ENCODE measurements at places on chromosomes 1 and 21.

DNA sequence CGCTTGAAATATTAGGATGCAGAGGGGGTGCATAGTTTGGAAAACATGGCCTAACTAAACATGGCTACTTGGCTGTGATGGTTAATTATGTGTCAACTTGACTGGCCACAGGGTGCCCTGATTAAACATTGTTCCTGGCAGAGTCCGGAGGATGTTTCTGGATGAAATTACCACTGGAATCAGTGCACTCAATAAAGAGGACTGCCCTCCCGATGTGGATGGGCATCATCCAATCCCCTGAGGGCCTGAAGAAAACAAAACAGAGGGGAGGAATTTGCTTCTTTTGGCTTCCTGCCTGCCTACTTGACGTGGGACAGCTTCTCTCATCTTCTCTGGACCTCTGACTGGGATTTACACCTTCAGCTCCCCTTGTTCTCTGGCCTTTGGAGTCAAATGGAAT, 79.1 kb upstream of the KCNE2 start:
- DNase-seq: no peak

- no peak for DNase-seq
These were observed 1.9 kb downstream of the LY9 start for GRCh38 chr1:160797861-160798273.

GRCh38 chr1:220812308-220812707, 25.6 kb downstream of the MTARC1 start:
- DNase-seq: no peak

GRCh38 chr21:14401217-14401616, 18.3 kb upstream of the HSPA13 start:
- DNase-seq: no peak

GRCh38 chr1:108851567-108851966, 5.3 kb downstream of the AKNAD1 start:
- DNase-seq: no peak

DNA sequence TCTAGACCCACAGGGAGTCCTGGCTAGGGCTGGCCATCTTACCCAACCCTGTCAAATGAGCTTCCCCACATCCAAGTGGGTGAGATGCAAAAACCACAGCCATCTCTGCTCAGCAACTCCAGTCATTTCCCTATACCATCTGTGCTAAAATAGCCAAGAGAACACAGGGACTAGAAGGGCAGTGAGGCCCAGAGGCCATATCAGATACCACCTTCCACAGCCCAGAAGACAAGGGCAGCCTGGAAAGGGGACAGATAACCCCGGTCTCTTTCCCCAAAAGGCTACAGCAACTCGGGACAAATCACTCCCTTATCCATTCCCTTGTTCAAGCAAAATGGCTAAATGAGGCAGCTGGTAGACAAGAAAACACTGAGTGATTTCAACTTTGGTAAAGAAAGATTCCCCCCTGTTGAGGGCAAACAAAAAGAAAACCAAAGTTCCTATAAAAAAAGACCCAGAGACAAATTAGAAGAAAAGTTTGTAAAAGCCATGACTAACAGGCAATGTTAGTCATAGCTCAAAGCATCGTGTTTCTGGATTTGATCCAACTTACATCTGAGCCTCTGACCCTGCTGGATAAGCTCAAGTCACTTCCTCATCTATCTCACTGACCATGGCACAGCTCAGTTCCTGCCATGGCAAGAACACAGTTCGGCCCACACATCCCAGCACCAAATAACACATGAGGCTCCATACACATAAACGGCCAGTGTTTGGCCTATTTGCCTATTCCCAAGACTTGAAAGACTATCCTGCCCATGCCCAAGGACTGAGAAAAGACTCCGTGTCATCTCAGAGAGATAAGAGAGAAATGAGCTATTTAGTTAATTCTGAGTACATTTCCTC, 3.1 kb downstream of the LAMB3 start:
- DNase-seq: no peak

DNA sequence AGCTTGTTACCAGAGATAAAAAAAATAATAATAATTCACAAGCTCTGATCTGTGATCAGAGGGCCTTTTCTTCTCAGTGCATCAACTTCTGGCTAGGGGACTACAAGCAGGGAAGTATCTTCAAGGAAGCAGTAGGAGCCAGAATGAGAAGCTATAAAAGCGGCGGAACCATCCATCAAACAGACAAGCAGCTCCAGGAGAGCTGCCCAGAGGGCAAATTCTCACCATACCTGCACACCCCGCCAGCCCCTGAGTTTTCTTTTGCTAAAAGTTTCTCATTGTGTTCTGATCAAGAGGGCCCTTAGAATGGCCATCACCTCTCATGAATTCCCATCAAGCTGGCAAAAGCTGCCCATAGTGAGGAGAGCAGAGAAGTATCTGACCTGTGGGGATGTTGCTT, 99.4 kb downstream of the SMYD2 start:
- no peak for DNase-seq

Data from NCI-H2081 treated with DMSO at 0.1 percent for 48 hours (cell line).